NCI-H510A (cell line): ENCODE measurements at places on chromosomes 12 and 14.

- DNase-seq: no peak
Measured at GRCh38 chr12:18151036-18151435, 61.0 kb upstream of the RERGL start.

- no peak for DNase-seq
Measured at GRCh38 chr14:68775614-68776126, 17.2 kb downstream of the ZFP36L1 start.

DNA sequence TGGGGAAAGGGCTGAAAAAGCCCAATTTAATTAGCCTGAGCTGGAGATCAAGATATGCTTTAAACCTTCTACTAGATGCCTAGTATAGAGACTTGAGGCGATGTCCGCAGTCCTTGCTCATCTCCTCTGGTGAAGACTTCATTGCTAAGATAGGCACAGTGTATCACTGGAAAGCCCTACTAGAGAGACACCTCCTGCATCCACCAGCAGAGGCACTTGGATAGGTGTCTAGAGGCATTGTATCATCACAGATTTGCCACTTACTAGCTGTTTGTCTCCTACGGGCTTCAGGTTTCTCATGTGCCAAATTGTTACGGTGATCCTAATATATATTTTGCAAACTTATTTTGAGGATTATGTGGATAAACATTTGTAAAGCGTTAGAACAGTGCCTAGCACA is 1048.5 kb downstream of the GALC start:
- no peak for DNase-seq

- DNase-seq: no peak
Measured at GRCh38 chr14:96729889-96730288, 67.3 kb upstream of the VRK1 start.

GRCh38 chr12:122052285-122052684 is 26.3 kb upstream of the MLXIP start:
- DNase-seq: no peak

DNA sequence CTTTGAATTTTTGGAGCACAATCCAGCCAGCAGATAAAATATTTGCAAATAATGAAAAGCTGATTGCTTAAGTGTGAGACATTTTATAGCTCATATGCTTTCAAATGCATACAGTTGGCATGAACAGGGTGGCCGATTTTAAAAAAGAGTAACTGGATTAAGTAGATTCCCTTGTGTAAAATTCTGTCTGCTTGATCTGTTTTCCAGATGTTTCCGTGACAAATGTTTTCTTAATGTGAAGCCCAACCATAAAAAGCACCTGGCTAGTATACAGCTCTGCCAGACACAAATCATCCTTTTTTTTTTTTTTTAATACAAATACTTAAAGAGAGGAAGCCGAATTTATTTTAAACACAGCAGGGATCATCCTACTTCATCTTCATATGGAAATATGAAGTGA is 440.7 kb downstream of the CCER1 start:
- DNase-seq: no peak

DNA sequence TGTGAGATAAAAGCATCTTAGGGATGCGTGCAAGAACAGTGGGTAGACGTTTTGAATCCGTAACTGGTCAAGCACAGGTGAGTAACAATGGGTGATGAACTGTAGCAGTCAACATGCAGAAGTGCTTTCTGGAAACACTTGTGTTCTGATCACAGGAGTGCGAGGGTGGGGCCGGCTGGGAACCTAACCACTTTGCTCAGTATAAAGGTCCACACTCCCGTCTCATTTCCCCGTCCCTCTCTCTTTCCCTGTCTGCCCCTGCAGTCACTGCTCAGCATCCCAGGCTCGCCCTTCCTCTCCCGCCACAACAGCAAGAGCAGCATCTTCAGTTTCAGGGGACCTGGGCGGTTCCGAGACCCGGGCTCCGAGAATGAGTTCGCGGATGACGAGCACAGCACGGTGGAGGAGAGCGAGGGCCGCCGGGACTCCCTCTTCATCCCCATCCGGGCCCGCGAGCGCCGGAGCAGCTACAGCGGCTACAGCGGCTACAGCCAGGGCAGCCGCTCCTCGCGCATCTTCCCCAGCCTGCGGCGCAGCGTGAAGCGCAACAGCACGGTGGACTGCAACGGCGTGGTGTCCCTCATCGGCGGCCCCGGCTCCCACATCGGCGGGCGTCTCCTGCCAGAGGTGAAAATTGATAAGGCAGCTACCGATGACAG is 127.1 kb downstream of the FIGNL2 start:
- DNase-seq: no peak

DNA sequence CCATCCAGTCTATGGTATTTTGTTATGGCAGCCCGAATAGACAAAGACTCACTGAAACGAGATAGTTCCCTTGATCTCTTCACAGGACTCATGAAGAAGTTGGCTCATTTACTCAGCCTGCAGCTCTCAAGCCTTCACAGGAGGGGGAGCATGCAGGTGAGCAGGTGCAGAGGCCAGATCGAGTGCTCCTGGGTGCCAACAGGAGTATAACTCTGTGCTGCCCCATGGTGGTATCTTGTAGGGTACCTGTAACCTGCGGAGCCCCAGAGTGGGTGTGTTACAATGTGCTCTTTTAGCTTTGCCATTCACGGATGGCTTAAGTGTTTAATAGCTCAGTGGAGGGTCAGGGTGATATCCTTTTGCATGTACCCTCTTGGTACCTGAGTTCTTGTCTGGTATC is 159.5 kb downstream of the METTL25 start:
- DNase-seq: peak; percentile 63

GRCh38 chr14:36935976-36936678 is 236.3 kb downstream of the SLC25A21 start:
- DNase-seq: no peak

DNA sequence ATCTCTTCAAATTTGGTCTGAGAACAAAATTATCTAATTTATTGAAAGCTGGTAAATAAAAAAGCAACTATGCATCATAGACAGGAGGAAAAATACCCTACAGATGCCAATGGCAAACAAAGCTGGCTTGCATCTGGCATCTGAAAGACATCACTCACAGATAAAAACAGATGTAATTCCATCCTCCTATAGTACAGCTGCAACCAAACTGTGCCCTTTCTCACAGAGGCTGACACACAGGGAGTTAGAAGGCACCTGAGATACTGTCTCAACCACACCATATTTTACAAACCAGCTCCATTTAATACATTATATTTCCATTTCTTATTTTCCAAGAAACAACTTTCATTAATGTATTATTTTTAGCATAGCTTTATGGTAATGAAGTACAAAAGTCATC is 39.4 kb downstream of the DUSP16 start:
- DNase-seq: no peak
